Fibroblast of skin of left biceps (primary cell): ENCODE measurements at places on chromosomes 12 and 14.

GRCh38 chr14:94227029-94227428 is 52.9 kb downstream of the PPP4R4 start:
- DNase-seq = peak; percentile 43

- no peak for DNase-seq
These were observed 29.7 kb upstream of the SFSWAP start for GRCh38 chr12:131681257-131681620.

DNA sequence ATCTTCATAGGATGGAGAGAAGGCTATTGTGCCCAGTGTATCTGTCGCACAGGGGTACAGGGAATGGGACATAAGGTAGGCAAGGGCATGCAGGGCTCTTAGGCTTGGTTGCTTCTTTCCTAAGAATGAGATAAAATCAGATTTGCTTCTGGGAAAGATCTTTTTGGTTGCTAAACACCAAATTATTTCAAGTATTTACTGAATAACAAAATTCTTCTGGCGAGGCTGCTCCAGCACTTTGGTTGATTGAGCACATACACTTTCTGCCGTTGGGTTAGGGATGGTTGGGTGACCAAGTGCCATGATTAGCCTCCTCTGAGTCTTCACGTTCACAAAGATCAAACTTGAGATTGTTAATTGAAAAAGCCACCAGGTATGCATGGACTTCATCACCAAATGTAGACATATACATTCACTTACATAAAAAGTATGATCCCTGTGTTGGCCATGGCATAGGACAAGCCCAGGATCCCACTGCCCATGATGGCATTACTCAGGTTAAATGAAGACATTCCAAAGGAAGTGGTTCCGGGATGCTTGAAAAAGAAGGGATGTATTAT is 38.2 kb downstream of the SLC38A4 start:
- DNase-seq = no peak

GRCh38 chr14:94775091-94775870 is 5.4 kb upstream of the GSC start:
- no peak for DNase-seq

DNA sequence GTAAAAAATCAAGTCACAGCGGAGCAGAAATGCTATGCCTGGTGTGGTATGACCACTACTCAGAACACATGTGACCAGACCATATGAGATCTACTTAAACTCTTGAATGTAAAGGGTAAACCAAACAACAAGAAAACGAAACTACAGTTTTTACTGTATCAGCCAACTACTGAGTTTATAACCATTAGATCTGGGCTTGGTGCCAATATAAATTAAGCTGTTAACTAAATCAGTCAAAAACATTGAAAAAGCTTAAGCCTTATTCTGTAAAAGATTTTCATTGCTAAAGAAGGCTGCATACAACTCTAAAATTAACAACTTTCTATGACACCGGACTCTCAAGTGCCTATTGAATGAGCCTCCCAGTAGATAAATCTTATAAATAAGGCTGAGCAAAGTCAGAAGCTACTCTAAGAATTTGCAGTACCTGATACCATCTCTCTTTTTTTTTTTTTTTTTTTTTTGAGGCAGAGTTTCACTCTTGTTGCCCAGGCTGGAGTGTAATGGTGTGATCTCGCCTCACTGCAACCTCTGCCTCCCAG is 35.4 kb downstream of the SPTLC2 start:
- DNase-seq = peak; percentile 62

DNA sequence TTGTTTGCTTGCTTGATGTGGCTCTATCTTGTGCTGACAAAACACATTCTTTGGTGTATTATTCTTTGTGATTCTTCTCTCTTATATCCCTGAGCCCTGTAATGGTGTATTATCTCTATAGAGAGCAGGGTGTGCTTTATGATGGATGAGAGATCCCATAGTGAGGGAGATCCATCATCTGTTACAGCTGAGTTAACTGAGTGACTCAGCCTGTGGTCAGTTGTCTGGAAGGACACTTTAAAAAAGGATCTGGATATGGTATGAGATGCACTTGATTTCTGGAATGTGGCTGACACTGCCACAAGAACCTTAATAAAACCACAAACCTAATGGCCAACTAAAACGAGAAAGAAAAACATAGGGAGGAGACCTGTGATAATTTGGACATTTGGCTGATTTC is 461.4 kb upstream of the SYT1 start:
- peak; percentile 33 for DNase-seq

DNA sequence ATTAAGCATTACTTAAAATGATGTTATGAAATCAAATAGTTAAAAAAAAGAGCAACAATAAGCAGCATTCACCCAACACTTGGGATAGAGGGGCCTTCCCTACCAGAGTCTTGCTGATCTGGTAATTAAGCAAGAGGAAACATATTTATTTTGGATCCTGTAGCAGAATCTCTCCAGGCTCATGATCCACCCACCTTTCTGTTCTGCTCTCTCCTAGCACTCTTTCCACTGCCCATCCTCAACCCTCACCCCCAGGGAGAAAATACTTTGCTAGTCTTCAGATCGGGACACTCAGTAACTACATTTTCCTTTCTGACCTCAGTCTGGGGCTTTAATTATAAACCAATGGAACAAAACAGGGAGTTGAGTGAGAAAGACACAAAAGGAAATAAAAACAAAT is 1541.9 kb downstream of the AACS start:
- no peak for DNase-seq

GRCh38 chr14:101126731-101127130 is 223.2 kb upstream of the RTL1 start:
- DNase-seq = no peak

DNA sequence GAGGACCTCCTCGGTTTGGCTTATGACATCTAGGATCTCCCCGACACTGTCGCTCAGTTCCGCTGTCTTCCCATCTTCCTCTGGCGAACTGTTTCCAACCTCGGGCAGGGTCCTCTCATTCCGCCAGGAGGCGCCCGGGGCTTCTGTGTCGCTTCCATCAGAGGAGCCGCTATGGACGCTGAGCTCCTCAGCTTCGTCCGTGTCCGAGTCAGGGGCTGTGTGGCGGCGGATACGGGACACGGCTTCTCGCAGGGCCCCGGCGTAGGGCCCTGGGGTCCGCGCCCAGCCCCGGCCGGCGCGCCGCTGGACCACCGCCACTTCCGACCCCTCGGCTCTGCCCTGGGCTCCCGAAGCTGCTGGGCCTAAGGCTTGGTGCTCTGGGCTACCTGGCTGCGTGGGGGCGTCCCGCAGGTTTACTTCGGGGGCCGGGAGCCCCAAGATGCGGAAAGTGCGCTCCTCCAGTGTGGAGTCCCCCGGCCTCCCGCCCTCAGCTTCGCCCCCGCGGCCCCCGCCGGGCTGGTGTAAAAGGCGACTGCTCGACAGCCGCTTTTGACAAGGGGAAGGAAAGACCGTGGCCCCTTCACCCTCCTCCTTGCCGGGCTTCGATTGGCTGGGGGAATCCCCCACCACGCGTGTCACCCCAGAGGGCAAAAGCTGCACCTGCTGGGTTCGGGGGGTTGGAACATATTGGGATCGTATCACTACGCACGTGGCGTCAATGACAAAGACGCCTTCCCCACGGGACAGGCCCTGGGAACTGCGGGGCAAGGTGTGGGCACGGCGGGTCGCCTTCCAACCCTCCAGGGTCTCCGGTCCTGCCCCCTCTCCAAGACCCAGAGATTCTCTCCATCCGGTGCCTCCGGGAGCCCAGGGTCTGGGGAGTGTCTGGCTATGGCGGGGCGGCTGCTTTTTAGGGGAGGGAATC is 2.1 kb downstream of the DDN start:
- DNase-seq = no peak

DNA sequence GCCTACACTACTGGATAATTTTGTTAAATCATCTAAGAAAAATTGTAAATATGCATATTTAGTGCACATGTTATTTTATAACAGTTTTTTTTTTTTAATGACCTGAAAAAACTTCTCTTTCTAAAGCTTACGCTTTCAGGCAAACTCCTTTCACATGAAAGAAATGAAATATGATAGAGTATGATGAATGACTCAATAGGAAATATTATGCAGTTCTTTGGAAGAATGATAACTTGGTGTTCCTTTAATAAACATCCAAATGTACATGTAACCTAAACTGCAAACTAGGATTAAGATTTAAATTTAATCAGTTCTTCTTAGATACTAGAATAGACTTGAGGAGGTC is 136.6 kb downstream of the FGD4 start:
- DNase-seq = no peak

DNA sequence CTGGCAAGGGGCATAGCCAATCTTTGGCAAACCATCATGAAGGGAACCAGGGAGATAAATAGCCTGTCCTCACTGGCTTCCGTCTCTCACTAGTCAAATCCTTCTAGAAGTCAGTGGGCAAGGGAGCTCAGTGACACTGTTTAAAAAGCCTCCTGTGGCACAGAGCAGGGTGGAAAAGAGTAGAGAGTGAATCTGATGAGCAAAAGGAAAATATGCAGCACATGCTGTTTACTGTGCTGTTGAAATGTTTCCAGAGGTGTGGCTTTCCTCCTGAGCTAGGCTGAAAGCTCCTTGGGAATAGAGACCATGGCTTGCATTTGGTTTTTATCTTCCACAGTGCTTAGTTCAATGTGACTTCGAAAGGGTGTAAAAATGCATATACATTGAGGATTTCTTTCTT is 7.7 kb upstream of the DYRK2 start:
- DNase-seq = no peak

DNA sequence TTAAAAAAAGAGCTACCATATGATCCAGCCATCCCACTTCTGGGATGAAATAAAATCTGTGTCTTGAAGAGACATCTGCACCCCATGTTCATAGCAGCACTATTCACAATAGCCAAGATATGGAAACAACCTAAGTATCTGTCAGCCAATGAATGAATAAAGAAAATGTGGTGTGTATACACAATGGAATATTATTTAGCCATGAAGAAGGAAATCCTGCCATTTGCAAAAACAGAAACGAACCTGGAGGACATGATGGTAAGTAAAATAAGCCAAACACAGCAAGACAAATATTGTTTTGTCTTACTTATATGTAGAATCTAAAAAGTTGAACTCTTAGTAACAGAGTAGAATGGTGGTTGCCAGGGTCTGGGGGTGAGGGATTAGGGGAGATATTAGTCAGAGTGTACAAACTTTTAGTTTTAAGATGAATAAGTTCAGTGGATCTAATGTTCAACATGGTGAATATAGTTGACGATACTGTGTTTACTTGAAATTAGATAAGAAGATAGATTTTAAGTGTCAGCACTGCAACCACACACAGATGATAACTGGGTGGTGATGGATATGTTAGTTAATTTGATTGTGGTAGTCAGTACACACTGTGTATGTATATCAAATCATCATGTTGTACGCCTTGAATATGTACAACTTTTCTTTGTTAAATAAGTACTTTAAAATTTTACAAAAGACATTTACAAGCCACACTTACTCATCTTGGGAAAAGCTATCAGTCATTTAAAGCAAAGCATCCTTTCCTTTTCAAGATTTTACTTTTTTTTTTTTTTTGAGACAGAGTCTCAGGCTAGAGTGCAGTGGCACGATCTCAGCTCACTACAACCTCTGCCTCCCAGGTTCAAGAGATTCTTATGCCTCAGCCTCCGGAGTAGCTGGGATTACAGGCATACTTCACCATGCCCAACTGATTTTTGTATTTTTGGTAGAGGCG is 89.9 kb downstream of the BICD1 start:
- DNase-seq = no peak

DNA sequence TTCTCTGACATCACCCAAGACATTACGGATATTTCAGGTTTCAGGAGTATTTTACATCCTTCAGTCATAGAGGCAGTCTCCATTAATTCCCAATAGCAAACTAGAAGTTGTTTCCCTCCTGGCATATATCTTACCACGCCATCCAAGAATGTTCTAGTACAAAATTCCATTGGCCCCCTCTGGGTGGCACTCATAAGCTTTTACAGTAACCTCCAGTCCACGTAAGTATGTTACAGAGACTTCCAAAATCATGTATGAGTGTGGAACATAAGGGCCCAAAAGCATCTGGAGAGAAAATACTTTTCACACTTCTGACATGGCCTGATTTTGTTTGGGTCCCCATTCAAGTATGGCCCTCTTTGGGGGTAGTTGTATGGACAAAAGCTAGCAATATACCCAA is 58.1 kb upstream of the DHRS4 start:
- DNase-seq = no peak

- no peak for DNase-seq
These were observed 3.5 kb downstream of the SLC7A7 start for GRCh38 chr14:22811722-22812121.

- DNase-seq = no peak
These were observed 42.3 kb downstream of the RTN1 start for GRCh38 chr14:59828276-59828675.

- DNase-seq = no peak
These were observed 533.3 kb downstream of the LRFN5 start for GRCh38 chr14:42140001-42140400.

GRCh38 chr14:99971087-99971940 is 93.9 kb upstream of the EVL start:
- peak; percentile 76 for DNase-seq

- no peak for DNase-seq
These were observed 824 bp downstream of the DDX55 start for GRCh38 chr12:123602651-123603195.

DNA sequence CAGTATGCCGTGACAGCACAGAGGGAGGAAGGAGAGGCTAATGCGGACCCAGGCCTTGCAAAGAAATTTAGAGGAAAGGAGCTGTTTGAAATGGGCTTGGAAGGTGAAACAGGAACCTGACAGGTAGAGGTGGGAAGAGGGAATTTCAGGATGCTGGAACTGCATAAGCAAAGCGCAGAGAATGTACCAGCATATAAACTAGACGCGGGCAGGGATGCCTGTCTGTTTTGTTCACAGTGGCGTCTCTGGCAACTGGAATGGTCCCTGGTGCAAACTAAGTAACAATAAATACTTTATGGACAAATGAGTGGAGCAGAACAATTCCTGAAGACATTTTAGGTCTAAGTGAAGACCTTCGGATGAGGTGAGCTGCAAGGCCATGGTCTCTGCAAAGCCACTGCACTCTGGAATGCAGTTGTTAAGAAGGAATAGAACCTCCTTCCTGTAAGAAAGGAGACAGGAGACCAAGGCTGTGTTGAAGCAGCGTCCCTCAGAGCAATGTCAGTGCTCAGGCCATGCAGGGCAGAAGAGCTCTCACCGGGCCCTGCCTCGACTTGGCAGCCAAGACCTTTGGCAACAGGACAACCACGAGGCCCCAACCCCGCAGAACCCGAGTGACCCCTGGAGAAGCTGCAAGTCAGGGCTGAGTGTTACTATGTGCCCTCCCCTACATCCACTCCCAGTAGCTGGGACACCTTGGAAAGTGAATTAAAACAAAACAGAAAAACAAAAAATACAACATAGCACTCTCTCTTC is 42.8 kb downstream of the PITPNM2 start:
- DNase-seq = no peak

DNA sequence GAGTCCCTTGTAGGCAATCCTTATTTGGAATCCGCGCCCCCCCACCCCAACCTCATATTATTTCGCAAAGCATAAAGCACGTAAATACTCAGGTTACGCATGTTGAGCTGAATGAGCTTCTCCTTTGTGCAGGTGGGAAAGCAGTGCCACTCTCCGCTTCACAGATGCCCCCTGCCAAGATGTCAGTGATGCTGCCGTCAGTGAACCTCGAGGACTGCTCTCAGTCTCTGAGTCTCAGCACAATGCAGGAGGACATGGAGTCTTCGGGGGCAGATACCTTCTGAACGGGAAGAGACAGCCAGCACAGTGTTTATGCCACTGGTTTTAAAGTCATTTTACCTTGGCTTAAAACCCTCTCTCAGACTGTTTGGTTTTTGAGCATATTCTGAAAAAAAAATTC is 90.1 kb upstream of the DACT1 start:
- DNase-seq = no peak
